ENCODE measurements at places on chromosomes 2 and 18.

GRCh38 chr18:38909972-38910371 is 1344.4 kb upstream of the CELF4 start:
- DNase-seq, result no peak

DNA sequence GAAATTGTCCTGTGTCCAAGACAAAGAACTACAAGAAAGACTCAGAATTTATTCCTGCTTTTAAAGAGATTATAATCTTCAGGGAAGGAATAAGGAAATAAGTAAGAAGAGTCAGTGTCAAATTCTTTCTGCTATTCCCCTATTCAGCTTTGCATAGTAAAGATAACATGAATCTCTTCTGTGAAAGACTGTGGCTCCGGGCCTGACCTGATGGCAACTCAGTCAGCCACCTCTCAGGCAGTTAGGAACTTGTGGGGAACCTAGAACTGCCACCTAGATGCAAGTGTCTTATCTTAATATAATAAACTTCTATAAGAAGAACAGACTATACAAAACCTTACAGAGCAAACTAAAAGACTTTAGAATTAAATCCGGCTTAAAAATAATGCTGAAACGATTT is 382.0 kb downstream of the RAD51AP2 start:
- DNase-seq, result no peak

- DNase-seq, result no peak
Measured at GRCh38 chr2:84959095-84959565, 11.8 kb upstream of the KCMF1 start.

DNA sequence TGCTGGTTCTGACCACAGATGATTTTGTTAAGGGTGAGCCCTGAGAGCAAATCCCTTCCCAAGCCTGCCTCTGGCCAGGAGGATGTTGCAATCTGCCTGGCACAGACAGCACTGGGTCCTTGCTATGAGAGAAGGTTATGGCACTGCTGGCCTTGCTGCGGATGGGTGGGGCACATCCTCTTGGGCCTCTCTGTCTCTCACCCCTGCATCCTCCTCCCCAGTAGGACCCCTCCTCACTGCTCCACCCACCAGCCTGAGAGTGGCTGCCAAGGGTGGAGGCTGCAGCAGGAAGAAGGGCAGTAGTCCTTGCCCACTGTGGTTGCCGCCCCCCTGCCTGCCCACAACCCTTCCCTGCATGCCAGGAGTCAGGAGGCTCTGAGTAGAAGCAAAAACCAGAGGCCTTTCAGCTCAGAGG is 180.9 kb downstream of the ZBTB7C start:
- no peak for DNase-seq

DNA sequence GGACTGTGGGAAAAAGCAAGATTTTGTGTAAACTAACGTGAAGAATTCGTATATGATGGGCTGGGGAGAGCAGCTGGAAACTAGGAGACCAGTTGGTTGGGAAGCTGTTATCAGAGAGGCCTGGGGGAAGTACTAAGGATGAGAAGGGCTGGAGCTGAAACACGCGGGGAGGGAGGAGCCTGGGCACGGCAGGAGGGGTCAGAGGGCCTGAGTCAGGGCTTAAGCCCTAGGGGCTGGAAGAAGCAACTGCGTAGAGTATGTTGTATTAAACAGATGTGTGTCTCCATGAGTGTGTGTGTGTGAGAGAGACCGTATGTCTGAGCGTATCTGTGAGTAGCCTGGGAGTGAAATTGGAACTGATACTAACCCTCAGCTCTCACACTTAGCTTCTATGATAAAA is 8.4 kb downstream of the POMC start:
- DNase-seq, result no peak

GRCh38 chr2:120396013-120396860 is 50.3 kb downstream of the INHBB start:
- DNase-seq, result no peak

DNA sequence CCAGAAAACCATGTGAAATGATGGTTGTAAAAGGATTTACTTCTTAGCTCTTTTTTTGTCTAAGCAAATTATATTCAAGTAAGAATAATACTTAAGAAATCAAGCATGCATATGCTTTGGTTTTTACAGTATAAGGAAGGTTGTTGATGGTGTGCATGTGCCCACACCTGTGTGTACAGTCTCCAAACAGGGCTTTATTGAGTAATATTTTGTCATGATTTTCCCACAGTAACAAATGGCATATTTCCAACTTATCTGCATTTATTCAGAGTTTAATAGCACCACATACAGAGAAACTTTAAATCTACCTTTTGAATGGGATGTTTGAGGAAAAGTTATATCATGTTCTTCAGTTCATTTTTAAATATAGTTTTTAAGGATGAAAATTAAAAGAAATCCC is 76.5 kb upstream of the DSG1 start:
- DNase-seq, result no peak

DNA sequence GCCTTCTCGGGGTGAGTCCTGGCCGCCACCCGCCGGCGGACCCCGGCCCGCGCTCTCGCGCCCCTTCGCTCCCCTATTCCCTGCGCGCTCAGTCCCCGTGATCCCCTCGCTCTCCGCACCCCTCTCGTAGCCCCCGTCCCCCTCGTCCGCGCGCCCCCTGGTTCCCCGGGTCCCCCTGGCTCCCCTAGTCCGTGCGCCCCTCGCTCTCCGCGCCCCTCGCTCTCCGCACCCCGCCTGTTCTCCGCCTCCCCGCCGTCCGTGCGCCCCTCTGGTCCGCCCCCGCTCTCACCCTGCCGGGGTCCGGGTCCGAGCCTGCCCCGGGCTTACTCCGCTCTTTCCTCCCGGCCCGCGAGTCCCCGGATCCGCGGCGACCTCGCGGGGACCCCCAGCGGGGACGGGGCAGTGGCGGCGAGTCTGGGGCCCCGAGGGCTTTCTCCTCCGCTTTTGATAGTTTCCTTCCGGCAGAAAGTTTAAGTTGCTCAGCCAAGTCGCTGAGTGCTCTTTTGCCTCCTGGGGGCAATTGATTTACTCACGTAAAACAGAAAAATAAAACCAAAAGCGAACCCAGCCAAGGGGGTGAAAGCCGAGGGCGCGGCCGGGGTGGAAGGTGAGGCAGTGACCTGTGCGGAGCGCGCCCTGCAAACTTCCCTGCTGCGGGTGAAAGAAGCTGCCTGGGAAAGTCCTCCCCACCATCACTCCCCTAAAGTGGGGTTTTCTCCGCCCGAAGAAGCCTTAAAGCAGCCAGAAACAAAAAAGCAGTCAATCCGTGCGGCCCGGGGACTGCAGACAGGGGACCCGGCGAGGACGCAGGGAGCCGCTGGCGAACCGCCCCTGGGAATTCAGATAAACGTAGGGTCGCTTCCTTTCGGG is 568 bp downstream of the RAB31 start:
- DNase-seq, result no peak

DNA sequence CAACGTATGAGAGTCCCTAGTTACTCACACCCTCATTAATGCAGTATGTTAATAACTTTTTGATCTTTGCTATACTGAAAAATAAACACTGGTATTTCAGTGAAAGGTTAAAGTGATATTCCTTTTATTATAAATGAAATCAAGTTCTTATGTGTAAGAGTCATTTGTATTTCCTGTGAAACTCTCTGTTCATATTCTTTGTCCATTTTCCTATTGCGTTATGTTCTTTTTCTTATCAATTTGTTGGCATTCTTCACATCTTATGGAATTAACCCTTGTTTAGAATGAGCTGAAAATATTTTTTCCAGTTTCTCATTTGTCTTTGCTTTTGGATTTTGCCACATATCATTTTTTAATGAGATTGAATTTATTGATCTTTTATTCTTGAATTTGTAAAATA is 44.8 kb downstream of the NDUFAF7 start:
- no peak for DNase-seq

- no peak for DNase-seq
Measured at GRCh38 chr2:6309415-6310255, 556.1 kb downstream of the CMPK2 start.

- no peak for DNase-seq
Measured at GRCh38 chr2:174568425-174568824, 29.2 kb downstream of the WIPF1 start.

- DNase-seq, result no peak
Measured at GRCh38 chr2:10402062-10402585, 46.0 kb downstream of the ODC1 start.

- DNase-seq, result no peak
Measured at GRCh38 chr2:204971206-204971907, 426.1 kb downstream of the PARD3B start.

DNA sequence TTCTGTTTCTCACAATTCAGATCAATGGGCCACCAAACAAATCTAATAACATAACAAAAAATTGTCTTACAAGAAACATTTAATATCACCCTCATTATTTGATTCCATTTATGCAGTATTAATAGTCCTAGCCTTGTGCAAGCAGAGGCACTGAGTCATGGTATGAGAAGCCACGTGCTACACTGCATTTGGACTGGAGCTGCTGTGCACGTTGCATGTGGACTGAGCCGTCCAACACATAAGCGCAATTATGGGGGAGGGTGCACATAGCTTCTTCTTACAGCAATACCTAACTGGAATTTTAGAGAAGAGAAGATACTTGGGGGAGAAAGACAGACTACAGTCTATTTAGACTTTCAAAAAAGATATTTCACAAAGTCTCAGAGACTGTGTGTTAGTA is 329.6 kb upstream of the ID2 start:
- DNase-seq, result no peak

DNA sequence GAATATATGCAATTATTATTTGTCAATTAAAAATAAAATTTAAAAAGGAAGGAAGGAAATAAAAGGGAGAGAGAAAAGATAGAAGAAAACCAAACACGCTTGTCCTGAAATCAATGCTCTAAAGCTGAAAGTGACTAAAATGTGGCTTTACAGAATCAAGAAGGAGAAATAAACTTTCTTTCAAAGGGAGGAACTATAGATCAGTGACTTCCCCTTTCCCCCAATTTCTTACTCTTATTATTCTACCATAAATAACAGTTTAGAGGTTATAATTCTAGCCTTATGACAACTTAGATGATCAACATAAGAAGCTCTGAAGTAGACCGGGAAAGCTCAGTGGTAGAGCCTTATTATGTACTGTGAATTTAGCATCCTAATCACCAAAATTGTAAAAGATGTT is 122.5 kb downstream of the ARHGAP15 start:
- no peak for DNase-seq

DNA sequence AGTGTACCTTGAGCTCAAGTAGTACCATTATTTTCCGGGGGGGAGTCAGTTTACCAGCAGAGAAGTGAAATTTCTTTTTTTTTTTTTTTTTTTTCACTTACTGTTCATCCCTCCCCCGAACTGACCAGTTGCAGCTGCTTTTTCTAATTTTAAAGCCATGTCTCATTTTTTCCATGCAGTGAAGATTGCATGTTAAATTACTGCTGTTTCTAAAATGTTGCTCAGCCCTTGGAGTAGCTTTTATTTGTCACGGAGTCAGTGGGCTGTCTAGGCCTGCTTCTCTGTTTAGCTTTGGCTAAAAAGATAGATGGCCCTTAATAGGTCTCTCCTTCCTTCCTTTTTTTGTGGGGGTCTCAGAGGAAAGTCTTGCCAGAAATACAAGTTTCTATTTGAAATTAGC is 70.2 kb downstream of the NGEF start:
- no peak for DNase-seq

DNA sequence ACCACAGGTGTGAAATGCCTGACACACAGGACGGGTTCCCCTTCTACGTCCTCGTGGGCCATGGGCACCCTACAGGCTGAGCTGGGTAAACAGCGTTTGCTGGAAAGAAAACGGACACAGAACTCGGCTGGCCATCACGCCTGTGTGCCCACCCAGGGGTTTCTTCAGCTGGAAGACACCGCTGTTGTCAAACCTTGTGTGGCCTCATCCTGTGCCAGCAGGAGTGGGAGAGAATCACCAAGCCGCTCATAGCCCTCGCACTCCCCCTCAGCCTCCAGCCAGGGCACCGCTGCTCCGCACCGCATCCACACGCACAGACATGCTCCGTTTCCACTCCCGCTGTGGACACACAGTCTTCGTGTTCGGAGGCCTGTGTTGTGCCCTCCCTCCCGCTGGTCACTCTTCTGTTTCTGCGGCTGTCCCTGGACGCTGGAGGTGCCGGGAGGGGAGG is 161.4 kb downstream of the PXDN start:
- DNase-seq, result no peak

GRCh38 chr2:173654161-173654895 is 299.7 kb downstream of the CDCA7 start:
- no peak for DNase-seq

GRCh38 chr18:22563164-22563583 is 145.5 kb upstream of the CTAGE1 start:
- DNase-seq, result no peak

DNA sequence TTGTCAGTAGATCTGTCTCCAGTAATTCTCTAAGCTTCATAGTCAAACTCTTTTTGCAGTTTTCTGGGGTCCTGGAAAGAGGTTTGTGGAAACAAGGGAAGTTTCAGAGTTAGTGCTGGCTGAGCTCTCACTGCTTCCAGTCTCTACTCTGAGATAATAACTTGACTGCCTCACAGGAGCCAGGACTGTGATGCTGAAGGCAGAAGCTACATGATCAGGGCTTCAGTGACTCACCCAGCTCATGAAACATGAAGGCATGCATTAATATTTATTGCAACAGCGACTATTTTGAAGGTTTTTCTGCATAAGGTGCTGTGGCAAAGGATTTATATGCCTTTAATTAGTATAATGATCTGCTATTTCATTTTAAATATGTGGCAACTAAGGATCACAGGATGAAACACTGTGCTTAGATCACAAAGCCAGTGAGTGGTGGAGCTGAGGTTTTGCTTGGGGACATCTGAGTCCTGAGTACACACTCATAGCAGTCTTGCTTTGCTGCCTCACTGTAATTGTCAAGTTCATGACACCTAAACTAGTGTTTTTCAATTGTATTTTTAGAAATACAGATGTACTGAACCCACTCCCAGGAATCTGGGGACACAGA is 448.4 kb upstream of the GCFC2 start:
- no peak for DNase-seq

DNA sequence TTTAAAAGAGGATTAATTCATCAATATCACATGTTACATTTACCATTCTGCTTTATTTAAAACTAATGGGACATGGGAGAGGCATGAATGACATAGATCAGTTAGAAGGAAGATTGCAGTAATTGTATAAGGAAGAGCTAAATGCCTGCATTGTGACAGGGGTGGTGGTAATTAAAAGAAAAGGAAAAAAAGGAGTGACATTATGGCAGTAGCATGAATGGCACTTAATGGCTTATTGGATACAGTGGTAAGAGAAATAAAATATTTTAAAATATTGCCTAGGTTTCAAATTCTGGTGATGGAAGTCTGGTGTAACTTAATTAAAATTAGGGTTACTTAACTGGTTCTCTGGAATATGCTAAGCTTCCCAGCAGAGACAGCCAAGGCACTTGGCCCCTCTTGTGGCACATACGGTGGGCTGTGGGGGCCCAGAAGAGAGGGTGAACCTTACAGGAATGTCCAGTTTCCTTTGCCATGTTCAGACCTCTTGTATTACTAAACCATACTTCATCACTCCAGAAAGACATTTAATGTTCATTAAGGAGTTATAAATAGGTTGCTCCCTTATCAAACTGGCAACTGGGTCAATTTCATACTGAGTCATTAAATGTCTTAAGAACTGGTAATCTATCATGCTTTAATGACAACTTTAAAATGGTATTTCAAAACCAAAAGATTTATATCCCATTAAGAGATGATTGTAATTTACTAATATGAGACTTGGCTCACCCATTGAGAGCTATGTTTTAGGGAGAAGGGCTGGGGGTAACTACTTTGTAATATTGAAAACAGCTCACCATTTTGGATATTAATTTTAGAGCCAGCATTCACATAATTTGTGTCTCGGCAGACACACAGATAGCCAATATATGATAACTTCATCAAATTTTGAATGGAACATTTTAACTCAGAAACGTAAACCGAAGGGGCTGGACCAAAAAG is 798.9 kb upstream of the PIK3C3 start:
- no peak for DNase-seq
